ENCODE measurements at places on chromosomes 3 and 15.

DNA sequence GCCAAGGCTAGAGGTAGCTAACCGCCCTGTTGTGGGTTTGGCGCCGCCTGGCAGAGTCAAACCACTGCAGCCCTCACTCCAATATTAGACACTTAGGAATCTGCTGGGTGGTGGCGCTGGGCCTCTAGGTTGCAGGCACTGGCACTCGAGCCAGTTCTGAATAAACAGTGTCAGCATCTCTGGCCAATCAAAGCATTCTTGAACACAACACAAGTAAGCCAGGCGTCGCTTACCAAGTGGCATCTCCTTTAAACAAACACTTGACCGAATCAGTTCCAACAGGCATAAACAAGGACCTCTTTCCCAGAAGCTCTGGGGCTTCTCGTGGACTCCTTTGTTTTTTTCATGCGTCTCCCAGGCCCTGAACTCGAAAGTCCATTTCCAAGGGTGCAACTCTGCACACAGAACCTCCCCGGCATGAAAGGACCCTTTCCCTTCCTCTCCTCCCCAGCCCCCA, 82.3 kb downstream of the LRIG1 start:
- DNase-seq: no peak

GRCh38 chr3:12227833-12228232, 61.0 kb upstream of the PPARG start:
- peak; percentile 92 for DNase-seq

DNA sequence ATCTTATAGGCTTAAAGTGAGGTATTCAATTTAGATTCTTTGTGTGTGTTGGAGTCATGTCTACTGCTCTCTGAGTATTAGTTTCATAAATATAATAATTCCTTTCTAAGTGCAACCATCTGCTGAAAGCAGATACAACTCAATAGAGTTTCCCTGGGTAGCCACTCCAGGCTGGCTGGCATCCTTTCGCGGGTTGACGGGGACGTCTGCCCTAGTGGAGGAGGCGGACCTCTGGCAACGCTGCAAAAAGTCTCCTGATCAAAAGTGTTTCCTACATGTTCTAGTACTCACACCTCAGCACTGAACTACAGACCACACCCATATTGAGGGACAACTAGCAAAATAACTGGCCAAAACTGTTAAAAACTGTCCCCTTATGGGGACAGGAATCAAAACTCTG, 2.5 kb downstream of the MOBP start:
- DNase-seq: no peak

DNA sequence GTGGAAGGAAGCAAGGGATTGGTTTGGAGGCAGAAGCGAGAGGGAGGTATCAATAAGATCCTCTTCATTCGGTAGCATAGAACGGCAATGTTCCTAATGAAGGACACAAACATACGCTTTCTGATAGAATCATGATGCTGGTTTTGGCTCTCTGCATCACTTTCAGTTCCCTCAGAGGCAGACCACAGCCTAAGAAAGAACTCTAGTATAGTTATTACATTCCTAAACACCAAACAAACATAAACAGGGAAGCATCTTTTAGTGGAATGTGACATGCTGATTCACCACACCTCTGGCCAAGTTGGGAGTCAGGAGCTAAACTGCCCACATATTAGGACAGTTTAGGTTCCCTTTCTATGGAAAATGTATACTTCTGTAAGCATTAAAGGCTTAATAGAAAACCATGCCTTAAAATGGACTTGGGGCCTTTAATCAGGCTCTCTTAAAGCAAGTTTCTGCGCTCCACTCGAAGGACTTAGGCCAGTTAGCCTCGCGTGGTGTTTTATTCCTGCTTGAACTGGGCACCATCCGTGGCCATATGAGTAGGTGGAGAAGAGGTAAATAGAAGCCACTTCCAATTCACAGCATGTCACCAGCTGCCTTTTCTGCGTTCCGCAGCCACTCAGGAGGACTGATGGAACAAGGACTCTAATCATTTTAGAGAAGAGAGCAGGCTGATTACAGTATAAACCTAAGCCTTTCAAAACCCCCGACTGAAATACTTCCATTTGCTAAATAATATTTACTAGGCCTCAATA, 53.7 kb downstream of the CD47 start:
- peak; percentile 27 for DNase-seq

- no peak for DNase-seq
These were observed 6.0 kb downstream of the CCDC80 start for GRCh38 chr3:112634786-112635541.

DNA sequence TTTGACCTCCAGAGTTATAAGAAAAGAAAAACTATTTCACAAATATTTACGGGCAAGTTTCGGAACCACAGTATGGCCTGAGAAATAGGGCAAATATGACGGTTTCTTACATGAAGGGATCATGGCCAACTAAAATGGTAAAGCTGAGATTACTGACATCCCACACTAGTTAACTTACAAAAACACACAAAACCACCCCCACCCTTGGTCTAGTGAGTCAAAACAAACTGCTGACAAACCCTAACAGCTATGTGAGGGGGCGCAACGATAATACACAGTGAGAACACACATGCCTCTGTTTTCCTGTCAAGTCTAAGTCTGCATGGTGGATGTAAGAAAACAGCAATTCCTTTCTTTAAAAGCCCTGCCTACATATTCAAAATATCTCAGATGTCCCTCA, 32.3 kb downstream of the CBLB start:
- DNase-seq: peak; percentile 69

Measured in fibroblast of skin of abdomen (primary cell).